Psoas muscle (tissue), 8 donors: ENCODE measurements at places on chromosomes 12 and 14. TPM values are rescaled to one million over a fixed set of nuclear protein-coding genes. Genes with fewer than 3 reads are reported as not detected.

The PAPLN gene
- 0.57 TPM for total RNA-seq

The PHLDA1 gene
- 3.5 TPM for total RNA-seq

The ACVRL1 gene
- total RNA-seq, result 40.8 TPM

The IRAK3 gene
- total RNA-seq, result 3.7 TPM

- peak; percentile 85 for DNase-seq
Measured at GRCh38 chr14:74955229-74956026, at the start of gene PGF. Gene PGF, minus strand, starts transcription at chr14:74955597. Its CDS starts 355 bp downstream, at chr14:74955242.

DNA sequence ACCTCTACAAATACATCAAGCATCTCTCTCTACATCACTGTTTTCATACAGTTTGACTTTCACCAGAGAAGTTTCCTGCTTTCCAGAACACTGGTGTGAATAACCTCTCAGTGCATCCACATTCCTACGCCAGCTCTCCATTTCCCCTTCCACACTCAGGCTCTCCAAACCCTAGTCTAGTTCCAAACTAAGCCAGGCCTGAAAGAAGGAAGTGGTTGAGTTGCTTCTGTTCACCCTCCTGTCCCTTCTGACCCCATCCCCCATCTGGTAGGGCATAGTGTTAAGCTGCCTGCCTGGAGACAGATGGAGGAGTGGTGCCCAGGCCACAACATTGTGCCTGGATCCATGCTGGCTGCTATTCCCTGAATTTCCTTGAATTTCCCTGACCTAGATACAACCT is 132.4 kb downstream of the GPR65 start:
- no peak for DNase-seq

GRCh38 chr14:91088585-91089235 is 25.2 kb upstream of the DGLUCY start:
- DNase-seq, result peak; percentile 57

DNA sequence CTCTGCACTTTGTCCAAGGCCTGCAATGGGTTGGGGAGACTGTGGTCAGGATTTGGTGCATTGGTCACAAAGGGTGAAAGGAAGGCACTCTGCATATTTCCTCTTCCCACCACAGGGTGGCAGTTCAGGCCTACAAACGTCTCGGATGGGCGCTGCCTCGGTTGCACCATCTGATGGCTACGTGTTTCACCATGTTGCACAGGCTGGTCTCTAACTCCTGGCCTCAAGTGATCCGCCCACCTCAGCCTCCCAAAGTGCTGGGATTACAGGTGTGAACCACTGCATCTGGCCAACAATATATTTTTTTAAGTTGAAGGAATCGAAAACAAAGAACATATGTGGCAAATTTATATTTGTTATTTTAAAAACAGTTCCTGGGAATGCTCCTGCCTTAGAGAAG is 35.1 kb downstream of the TMBIM6 start:
- DNase-seq, result peak; percentile 72

DNA sequence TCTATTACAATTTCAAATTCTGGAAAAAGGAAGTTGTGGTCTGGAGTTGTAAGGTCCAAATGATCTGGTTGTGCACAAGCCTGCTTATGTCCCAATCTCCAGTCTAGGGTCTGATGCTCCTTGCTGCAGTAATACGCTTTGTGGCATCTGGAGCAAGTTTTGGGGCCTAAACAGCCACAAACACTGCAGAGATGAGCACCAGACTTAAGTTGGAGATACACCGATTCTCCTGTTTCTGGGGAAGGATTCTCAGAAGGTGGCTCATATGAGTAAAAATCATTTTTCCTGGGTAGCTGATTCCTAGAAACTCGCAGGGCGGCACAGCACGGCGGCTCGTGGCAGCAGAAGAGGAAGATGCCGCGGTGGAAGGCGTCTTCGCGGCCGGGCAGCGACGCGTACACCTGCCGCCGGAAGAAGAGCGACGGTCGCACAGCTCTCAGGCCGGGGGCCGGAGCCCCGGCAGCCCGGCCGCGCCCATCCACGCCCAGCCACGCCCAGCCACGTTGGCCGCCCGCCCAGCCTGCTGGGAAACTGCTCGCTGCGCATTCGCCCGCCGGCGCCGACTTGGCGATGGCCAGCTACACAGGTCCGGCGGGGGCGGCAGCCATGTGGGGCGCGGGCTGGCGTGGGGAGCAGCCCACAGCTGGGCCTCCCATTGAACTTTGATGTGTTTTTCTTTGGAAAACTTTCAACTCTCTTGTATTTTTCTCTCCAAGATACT is 129.0 kb downstream of the ASCL4 start:
- peak; percentile 73 for DNase-seq

- no peak for DNase-seq
Measured at GRCh38 chr12:124821252-124822200, 42.1 kb downstream of the SCARB1 start.

GRCh38 chr12:18753481-18754123 is 15.7 kb downstream of the CAPZA3 start:
- no peak for DNase-seq

DNA sequence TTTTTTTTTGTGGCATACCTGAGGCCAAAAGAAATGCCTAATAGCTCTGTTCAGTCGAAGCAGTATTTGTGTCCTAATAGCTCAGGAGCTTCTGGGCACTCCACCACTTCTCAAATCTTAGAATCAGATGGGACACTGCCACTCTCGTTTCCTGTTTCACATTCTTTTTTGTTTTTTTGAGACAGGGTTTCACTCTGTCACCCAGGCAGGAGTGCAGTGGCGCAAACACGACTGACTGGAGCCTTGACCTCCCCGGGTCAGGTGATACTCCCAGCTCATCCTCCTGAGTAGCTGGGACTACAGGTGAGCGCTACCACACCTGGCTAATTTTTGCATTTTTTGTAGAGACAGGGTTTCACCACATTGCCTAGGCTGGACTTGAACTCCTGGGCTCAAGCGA is 52.7 kb downstream of the SPPL3 start:
- no peak for DNase-seq
